AG09309 (cell line): ENCODE measurements at places on chromosomes 12 and 14.
A peak's percentile ranks its signal among the peaks of the same experiment; 100 is the strongest.

- DNase-seq = no peak
These were observed 40.1 kb upstream of the EPS8 start for GRCh38 chr12:15829255-15829654.

- no peak for DNase-seq
These were observed at the start of gene BCL2L14 for GRCh38 chr12:12070674-12071656. Gene BCL2L14, plus strand, starts transcription at chr12:12070939. Its CDS starts 8,367 bp downstream, at chr12:12079306.

- peak; percentile 80 for DNase-seq
These were observed 49.6 kb upstream of the RASSF3 start for GRCh38 chr12:64560396-64561301.

DNA sequence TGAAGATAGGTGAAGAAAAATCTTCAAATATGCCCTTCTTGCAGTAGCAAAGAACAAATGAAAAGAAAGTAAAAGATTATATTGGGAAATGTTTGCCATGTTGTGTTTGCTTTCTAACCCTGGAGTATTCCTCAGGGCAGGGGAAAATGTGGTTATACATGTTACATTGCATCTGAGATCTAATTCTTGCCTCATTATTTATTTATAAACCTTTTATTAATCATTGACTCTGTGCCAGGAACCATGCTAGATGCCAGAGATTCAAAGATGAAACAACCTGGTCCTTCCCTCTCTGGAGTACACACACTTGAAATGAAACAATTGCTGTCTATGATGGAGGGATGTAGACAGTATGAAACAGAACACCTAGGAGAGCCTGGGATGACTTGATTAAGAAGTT, 128.1 kb upstream of the HMGA2 start:
- DNase-seq = no peak

DNA sequence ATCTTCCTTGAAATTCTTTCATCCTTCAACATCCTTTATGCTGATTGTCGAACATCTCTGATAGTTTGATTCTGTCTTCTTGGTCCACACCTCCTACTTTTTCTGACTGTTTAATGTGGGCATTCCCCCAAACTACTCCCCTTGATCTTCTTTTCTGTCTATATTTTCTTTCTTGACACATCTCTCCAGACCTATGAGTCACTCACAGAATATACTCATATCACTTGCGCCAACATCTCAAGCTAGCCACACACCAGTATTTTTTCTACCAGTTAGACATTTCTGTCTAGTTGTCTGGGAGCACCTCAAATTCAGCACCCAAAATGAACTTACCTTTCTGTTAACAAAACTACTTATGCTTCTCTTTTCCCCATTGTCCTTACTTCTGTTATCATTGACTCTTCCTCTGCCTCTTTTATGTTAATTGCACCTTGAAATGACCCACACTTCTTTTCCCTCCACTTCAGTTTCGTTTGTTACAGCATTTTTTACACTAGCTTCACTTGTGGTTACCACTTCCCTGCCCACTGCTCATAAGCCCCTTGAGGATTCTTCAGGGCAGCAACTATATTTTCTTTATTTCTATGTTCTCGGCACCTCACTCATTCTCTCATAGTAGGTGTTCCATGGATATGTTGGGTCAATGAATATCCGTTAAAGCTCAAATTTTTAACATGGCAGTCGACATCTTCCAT, 33.5 kb downstream of the TSHR start:
- DNase-seq = no peak

DNA sequence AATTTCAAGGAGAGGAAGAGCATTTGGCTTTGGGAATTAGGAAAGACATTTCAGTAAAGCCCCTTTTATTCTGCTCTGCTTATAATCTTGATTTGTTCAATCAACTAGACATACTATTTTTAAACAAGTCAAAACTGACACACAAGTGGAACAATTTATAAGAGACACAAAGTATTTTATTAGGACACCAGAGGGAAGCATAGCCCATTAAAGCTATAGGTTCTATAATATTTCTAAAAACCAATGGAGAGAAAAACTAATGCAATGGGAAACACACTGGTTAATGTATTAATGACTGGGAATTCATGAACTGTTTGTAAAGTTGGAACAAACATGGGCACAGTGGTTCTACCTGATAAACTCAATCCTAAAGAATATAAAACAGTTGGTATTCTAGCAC, 15.3 kb upstream of the CERS5 start:
- DNase-seq = no peak

DNA sequence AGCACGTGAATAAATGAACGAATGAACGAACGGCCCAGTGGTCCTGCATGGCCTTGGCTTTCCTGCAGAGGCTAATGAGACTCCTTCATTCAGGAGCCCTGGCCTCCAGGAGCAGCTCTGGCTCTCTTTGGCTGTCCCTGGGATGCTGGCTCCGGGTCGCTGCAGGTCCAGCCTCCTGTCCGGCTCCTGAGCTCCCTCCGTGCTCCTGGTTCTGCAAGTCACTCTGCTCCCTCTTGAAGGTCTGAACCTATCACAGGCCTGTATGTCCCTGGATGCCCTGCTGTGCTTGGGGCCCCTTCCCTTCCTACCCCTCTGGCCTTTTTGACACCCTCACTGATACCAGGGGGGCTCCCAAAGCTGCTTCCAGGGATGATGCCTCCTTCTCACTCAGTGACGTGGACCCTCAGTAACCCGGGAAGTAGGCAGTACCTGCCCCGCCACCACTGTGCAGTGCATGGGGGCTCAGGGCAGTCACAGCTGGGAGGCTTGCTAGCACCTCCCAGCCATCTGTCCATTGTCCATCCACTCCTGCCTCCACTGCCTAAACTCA, 133.7 kb upstream of the C14orf180 start:
- no peak for DNase-seq

GRCh38 chr14:26766726-26767125, 168.9 kb upstream of the NOVA1 start:
- DNase-seq = no peak

GRCh38 chr12:108075561-108075960, 53.5 kb upstream of the WSCD2 start:
- no peak for DNase-seq

DNA sequence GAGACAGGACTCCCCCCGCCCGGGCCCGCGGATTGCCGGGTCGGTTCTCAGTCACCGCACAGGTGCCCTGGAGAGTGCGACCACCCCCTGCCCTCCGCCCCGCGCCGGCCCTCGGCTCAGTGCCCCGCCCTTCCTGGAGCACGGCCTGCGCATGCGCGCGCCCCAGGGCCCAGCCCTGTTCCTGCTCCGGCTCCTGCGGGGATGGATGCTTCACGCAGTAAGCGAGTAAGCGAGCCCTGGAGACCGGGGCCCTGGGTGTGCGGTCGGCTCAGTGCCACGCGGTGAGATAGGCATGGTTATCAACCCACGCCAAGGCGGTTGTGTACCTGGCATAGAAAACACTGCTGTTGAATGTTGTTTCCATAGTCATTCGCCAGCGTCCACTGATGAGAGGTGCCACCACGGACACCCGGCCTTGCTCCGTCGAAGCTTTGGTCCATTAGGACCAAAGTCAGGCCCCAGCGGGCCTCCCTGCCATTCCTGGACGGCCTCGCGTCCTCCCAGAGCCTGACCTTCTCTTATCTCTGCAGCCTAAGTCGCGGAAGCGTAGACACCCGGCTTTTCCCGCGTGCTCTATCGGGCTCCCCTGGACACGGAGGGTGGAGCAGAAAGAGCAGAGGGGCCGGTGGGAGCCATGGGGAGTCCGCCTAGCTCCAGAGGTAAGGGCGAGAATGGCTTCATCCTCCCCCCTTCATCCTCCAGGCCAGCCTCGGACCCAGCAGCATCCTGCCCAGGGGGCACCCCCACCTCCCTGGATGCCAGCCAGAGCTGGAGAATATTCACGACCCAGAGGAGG, 90.6 kb downstream of the PAPOLA start:
- DNase-seq = no peak

- DNase-seq = no peak
These were observed 71.2 kb downstream of the SLC2A13 start for GRCh38 chr12:40034712-40035111.

- DNase-seq = no peak
These were observed 173.6 kb downstream of the SEC23A start for GRCh38 chr14:38929416-38929815.

- no peak for DNase-seq
These were observed 242.0 kb downstream of the ADAMTS20 start for GRCh38 chr12:43309959-43310358.

GRCh38 chr12:61043838-61044237, 1216.4 kb upstream of the USP15 start:
- no peak for DNase-seq

- DNase-seq = peak; percentile 62
These were observed 18.3 kb downstream of the NOC4L start for GRCh38 chr12:132162508-132163031.

DNA sequence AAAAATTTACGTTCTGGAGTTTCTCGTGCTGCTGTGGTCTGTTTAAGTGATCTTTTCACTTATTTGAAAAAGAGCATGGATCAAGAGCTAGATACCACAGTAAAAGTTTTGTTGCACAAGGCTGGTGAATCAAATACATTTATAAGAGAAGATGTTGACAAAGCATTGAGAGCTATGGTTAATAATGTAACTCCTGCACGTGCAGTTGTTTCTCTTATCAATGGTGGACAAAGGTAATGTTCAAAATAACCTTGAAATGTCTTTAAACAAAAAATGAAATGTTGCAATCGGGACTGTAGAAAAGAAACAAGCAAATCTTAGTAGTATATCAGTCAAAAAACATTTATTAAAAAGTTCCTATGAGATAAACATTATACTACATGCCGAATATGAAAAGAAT, 39.3 kb upstream of the PRPF39 start:
- DNase-seq = no peak

DNA sequence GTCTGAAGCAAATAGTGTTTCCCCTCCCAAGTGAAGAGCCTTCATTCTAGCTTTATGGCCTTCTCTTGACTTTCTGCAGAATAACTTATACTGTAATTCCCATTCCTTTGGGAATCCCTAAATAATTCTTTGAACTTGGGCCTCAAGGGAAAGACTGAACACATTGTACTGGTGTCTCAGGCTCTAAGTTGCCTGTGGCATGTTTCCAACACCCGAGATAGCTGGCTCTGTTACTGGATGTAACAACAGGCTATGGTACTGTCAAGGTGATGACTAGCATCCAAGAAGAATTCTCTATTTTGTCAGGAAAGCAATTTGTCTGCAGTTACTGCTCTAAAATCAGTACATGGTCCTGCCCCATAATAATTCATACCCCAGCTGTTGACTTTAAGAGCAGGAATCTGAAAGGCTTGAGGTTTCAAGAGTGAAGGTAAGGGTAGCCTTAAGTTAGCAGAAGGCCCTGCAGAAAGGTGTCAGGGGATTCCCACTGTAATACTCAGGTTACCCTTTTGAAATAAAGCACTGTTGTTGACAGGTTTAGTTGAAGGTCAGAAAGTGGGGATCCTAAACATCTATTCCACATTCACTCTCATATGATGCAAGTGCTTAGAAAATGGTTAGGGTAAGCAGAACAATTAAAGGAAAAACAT, 5.2 kb downstream of the GPX2 start:
- no peak for DNase-seq

DNA sequence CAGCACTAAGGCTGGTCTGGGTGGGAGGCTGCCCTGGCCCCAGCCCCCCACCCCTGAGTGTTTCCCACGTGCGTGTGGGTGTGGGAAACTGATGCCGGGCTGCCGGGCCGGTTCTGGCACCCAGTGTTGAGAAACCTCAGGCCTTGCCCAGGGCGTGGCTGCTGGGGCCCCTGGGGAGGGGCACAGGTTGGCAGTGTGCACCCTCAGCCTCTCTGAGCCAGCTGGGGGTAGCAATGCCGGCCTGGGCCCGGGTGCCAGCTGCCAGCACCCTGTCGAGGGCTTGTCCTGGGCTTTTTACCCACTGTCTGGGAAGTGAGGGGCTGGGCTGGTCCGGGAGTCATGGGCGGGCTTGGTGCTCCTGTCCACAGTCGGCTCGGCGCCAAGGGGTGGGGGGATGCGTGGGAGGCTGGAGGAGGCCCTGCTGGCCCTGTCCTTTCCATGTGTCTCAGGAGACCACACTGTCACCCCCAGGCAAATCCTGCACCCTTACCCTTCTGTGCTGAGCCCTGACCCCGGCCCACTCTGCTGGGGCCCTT, 15.7 kb downstream of the ASPG start:
- DNase-seq = no peak

DNA sequence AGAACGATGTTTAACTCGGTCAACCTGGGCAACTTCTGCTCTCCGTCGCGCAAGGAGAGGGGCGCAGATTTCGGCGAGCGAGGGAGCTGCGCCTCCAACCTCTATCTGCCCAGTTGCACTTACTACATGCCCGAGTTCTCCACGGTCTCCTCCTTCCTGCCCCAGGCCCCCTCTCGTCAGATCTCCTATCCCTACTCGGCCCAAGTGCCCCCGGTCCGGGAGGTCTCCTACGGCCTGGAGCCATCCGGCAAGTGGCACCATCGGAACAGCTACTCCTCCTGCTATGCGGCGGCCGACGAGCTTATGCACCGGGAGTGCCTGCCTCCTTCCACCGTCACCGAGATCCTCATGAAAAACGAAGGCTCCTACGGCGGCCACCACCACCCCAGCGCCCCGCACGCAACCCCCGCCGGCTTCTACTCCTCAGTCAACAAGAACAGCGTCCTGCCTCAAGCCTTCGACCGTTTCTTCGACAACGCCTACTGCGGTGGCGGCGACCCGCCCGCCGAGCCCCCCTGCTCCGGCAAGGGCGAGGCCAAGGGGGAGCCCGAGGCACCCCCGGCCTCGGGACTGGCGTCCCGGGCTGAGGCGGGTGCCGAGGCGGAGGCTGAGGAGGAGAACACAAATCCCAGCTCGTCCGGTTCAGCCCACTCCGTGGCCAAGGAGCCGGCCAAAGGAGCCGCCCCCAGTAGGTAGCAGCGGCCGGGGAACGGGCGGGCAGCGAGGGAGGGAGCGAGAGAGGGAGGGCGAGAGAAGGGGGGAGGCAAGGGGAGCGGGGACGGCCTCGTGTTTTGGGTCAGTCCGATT, 513 bp downstream of the HOXC11 start:
- DNase-seq = no peak

DNA sequence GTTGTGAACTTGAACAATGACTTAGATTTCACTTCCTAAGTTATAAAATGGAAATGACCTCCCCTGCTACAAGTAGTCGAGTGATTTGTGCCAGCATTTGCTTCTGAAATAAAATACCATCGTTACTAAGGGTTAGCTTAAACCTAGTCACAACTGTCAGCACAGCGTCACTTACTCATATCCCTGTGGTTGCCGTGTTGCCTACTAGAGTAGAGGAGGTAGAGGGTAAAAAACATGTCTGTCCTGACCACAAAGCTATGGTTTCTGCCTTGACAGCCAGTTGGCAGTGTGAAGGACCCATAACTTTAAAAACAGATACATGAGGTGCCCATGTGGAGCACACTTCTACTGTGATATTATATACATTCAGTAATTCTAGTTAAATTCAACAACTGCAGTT, 234.2 kb upstream of the RGS6 start:
- DNase-seq = no peak

- no peak for DNase-seq
These were observed 17.9 kb downstream of the FBRSL1 start for GRCh38 chr12:132507656-132508490.

DNA sequence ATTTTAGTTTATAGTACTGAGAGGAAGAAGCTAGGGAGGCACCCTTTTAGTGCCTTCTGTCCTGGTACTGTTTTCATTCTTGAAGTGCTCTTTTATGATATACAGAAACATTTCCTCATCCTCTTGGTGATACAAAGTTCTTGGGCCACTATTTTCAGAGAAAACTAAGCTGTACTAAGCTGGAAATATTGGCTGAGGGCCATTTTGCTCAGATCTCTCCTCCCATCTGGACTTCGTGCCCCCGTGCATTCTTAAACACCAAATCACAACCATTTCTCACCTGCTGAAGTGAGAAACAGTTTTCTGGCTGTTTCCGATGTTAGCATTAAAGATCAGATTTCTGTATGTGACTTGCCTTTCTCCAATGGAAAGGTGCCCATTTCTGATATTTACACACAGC, 158.9 kb downstream of the FBXL14 start:
- DNase-seq = no peak
